ENCODE measurements at places on chromosomes 11 and 22.

- DNase-seq: no peak
Measured at GRCh38 chr11:26478710-26479109, 93.4 kb downstream of the MUC15 start.

- DNase-seq: no peak
Measured at GRCh38 chr11:44313761-44314489, 4.0 kb upstream of the ALX4 start.

- DNase-seq: no peak
Measured at GRCh38 chr11:120256779-120257178, 16.8 kb downstream of the POU2F3 start.

DNA sequence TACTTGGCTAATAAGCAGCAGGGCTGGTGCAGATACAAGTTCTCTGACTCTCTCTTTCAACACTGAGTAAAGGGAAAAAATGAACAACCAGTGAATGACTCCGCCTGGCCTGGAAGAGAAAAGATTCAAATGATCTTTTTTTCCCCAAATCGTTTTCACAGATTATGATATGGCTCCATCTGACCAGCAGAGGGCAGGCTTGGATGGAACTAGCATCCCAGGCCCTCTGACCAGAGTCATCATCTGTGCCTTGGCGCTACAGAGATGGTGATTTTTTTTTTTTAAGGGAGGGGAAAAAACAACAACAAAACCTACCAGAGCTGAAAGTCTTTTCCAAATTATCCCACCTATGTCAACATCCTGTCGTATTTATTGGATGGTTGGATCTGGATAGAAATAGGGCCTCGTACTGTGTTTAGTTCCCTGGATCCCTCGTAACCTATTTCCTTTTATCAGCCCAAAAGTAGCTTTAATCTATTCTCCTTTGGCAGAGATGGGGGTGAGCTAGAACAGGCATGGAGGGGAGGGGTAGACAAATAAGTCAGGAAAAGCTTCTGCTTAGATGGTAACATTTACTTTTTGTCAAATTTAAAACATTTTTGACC lies 69.7 kb downstream of the PRSS23 start:
- no peak for DNase-seq

DNA sequence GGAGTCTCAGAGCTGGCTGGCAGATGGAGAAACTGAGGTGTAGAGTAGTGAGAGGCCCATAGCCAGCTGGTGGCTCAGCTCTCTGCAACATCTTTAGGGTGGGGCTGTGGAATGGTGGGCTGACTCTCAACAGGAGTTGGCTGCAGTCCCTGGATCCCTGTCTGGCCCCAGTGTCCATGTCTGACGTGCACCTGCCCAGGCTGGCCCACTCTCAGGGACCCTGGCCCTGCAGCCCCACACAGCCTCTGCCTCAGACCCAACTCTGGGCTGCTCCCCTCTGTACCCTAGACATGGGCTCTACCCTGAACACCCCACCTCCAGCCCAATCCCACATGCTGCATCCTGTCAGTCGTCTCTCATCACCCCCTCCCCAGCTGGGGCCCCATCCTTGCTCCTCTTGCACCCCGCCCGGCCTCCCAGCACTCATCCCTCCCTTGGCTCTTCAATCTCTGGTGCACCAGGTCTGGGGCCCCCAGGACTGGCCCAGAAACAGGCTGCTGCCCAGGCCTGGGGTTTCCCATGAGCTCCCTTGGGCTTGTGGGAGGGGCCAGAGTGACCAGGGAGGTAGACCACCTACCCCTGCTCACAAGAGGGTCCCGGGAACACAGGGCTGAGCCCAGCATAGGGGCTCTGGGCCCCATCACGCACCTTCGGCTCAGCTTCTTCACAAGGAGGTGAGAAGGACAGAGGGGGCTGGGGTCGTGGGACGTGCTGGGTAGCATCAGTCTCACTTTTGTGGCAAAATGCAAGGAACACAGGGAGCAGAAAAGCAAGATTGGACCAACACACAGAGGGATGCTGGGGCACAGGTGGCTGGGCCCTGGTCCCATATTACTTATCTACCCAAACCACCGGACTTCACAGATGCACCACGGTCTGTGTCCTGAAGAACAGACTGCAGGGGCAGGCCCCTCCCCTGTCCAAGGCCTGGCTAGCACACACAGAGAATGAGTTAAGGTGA lies 31.5 kb downstream of the ARVCF start:
- DNase-seq: no peak
